ENCODE measurements at places on chromosomes 6 and 20.

DNA sequence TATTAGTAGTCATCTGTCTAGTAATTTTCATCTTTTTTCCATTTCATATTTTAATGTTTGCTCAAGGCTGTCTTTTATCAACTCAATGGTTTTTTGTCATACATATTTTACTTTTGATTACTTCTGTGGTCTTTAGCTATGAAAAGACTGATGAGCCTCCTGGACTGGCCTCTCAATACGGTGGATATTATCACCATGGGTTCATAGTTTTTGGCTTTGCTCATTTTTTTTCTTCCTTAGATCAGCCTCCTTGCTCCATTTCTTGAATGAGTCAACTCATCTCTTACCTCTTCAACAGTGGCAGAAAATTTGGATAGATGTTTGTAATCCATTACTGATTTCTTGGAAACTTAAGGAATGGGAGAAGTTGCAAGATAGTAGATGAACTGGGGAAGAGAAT is 80.1 kb upstream of the ELOVL5 start:
- DNase-seq = no peak

GRCh38 chr6:128138694-128139093 is 237.8 kb upstream of the THEMIS start:
- no peak for DNase-seq

GRCh38 chr6:149403534-149403933 is 3.5 kb downstream of the SUMO4 start:
- DNase-seq = no peak

DNA sequence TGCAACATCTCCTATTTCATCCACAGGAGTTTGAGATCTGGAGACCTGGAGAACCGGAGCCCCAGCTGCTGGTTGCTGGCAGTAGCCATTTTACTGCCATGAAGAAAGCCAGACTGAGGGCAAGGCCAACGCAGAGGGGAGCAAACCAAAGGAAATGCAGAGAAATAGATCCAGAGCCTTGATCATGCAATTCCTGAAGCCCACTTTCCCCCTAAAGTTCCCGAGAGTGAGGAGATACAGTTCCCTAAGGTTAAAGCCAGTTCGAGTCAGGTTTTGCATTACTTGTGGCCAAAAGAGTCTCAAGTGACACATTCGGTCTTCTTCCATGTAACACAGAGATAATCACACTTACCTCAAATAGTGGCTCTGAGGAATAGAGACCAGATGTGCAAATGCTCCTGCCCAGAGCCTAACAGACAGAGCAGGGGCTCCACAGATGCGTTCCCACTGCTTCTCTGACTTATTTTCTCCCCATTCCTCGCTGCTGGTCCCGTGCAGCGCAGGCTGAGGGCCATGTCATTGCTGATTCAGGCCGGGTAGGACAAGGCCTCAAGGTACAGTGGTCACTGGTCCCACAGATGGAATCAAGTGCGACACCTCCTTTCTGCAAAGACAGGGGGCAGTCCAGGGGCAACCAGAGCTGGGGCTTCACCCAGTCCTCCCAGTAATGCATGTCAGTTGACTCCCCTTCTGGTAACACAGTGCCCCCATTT is 35.1 kb upstream of the NFATC2 start:
- no peak for DNase-seq

DNA sequence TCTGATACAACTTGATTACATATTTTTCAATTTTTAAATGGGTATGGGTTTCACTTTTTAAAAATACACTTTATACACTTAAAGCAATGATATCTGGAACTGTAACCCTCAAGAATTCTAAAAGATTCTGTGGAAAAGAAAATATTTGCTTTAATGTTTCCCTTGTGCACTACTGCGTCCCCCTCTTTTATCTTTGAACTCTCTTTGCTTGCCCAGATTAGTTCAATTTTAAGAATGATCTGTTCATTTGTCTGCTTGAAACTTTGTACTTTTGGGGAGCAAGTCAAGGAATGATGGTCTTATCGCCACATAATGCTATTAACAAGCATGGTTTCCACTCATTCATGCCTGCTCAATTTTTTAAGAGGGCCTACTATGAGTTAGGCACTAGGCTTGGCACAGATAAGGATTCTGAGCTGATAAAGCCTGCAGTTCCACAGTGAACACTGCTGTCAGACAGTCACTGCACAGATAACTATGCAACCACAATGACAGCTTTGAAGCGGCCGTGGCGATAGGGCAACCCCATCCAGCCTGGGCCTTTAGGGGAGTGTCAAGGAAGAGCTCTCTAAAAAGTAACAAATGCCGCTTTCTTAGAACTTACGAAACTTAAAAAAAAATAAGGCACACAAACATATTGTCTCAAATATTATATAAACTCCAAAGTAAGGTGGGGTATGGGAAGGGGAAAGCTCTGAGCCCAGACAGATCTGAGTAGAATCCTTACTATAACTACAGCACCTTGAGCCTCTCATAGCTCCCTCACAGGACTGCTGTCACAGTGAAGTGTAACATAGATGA is 29.7 kb downstream of the FYN start:
- DNase-seq = peak; percentile 52

GRCh38 chr6:6090861-6091607 is 84.3 kb upstream of the NRN1 start:
- no peak for DNase-seq

GRCh38 chr6:145329257-145329656 is 406.1 kb downstream of the EPM2A start:
- no peak for DNase-seq

GRCh38 chr20:39670988-39671387 is 708.8 kb downstream of the DHX35 start:
- DNase-seq = no peak

- no peak for DNase-seq
Observed at GRCh38 chr20:63097336-63097831, 90.6 kb upstream of the BHLHE23 start.

Measured in activated CD4-positive, alpha-beta T cell treated with anti-CD3 and anti-CD28 coated beads for 1 hour (primary cell).